ENCODE measurements at places on chromosomes 5 and 9. TPM values are rescaled to one million over a fixed set of nuclear protein-coding genes. Genes with fewer than 3 reads are reported as not detected.
A peak's percentile ranks its signal among the peaks of the same experiment; 100 is the strongest.

CCL27 gene
- total RNA-seq, result not detected

- no peak overlapping the region for H3K27ac ChIP-seq
- no peaks in the 10 kb centered on the region for H3K27me3 ChIP-seq
- H3K4me1 ChIP-seq, result peaks cover 14% of the 10 kb centered on the region
- no peak for DNase-seq
- H3K4me3 ChIP-seq, result no peak overlapping the region
These were observed 123.9 kb downstream of the TENT4A start for GRCh38 chr5:6837095-6837494.

GRCh38 chr5:76402251-76402885 is 717 bp upstream of the IQGAP2 start:
- H3K4me1 ChIP-seq, result peaks cover 8% of the 10 kb centered on the region
- DNase-seq, result peak; percentile 18

DNA sequence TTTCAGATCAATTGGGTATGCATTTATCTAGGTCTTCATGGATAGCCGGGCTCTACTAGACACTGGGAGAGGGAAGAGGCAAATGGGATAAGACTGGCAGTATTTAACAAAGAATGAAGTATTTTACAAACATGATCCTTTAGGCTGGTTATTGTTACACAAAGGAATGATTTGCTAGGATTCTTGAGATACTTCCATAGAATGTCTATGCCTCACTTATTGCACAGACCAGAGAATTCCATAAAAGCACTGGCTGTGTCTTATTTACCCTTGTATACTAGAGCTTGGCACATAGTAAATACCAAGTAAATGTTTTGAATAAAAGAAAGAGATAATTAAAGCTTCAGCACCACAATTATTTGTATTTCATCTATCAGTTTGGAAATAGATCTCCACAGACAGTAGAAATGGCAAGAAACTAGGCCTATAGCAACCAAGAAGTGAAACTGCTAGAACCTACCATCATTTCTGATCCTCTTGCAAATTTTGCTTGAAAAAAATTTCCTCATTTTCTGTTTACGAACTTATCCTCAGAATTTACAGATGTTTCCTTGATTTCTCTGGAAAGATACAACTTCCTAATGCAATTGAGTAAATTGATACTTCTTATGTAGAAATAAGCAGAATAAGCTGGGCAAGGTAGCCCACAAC is 3.8 kb downstream of the PDCD1LG2 start:
- no peaks in the 10 kb centered on the region for H3K36me3 ChIP-seq
- H3K27ac ChIP-seq, result no peak overlapping the region
- DNase-seq, result no peak
- H3K4me3 ChIP-seq, result no peak overlapping the region

GRCh38 chr9:99595796-99596195 is 225.9 kb upstream of the NR4A3 start:
- H3K4me3 ChIP-seq, result no peak overlapping the region
- H3K27me3 ChIP-seq, result no peaks in the 10 kb centered on the region
- H3K27ac ChIP-seq, result no peak overlapping the region
- no peaks in the 10 kb centered on the region for H3K4me1 ChIP-seq
- no peaks in the 10 kb centered on the region for H3K36me3 ChIP-seq

- no peak for DNase-seq
- peaks cover 16% of the 10 kb centered on the region for H3K4me1 ChIP-seq
- H3K36me3 ChIP-seq, result no peaks in the 10 kb centered on the region
These were observed 12.8 kb downstream of the UGCG start for GRCh38 chr9:111909444-111909843.

AHRR gene
- 1.3 TPM for total RNA-seq

GRCh38 chr5:119343766-119344165 is 12.1 kb upstream of the TNFAIP8 start:
- no peak overlapping the region for H3K27ac ChIP-seq
- H3K4me3 ChIP-seq, result no peak overlapping the region
- no peaks in the 10 kb centered on the region for H3K36me3 ChIP-seq
- DNase-seq, result no peak

DNA sequence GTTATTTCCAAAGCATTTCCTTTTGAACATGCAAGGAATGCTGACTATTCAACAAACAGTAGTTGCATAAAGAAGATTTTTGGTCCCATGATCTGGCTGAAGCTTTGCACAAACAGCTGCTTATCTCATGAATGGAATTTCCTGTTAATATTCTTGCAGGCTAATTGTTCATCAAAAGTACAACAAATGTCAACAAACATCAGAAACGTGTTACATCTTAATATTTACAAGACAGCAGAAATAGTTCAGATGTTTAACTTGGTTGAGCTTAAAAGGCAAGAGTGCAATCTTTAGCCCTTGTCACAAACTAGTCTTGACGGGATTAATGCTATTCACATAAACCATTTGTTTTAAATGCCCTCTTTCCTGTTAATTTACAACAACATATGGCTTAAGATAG is 47.9 kb upstream of the BASP1 start:
- DNase-seq, result no peak
- H3K36me3 ChIP-seq, result no peaks in the 10 kb centered on the region
- no peak overlapping the region for H3K27ac ChIP-seq
- no peaks in the 10 kb centered on the region for H3K4me1 ChIP-seq

DNA sequence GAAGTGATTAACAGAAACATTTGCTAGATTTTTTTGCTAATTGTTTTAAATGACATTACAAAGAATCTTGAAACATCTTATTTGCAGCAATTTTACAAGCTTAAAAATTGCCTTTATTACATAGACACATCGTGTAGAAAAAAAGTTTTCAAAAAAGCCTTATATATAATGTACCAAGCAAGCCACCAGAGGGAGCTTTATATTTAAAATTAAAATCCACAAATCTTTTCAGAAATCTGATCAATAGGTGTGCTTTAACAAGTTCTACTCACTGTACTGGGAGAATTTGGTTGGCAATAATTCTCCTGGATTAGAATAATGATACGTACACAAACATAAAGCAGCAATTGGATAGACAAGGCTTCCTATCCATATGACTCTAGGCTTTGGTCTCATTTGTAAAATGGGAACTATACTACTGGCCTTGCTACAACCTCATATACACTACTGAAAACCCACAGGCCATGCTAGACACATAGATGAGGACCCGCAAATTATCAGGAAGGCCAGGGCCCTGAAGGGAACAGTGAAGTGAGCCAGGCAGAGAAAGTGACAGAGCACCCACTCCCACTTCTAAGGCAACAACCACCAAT is 4.8 kb downstream of the PSMB7 start:
- H3K27me3 ChIP-seq, result no peaks in the 10 kb centered on the region
- no peak overlapping the region for H3K4me3 ChIP-seq
- H3K36me3 ChIP-seq, result peaks cover 78% of the 10 kb centered on the region
- peaks cover 16% of the 10 kb centered on the region for H3K4me1 ChIP-seq

DNA sequence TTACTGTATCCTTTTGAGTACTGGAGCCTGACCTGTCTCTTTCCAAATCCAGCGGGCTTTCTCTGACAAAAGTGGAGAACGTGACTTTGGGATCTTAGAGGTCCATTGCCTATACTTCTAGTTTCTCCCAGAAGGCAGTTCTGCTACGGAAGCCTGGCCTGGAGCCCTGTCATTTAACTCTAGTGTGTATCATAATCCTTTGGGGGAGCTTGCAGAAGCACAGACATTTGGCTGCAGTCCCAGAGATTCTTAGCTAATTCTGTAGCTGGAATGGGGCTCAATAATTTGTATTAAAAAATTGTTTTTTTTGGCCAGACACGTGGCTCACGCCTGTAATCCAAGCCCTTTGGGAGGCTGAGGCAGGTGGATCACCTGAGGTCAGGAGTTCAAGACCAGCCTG is 3.0 kb downstream of the HARS2 start:
- peaks cover 18% of the 10 kb centered on the region for H3K4me1 ChIP-seq
- H3K27me3 ChIP-seq, result no peaks in the 10 kb centered on the region
- peaks cover 63% of the 10 kb centered on the region for H3K36me3 ChIP-seq
- H3K4me3 ChIP-seq, result no peak overlapping the region

DNA sequence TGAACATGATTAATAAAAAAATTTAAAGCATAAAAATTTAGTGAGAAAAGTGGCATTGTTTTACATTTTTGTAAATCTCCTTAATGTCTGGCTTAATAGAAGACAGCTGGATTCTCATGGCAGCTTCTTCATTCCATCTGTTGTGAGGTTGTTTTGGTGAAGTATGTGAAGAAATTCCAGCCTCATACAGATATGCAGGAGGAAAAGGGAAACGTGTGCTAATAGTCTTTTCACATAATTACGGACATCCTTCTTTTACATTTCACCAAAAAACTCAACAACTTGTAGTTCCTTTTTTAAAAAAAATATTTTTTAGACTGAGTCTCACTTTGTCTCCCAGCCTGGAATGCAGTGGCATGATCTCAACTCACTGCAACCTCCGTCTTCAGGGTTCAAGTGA is 46.9 kb downstream of the HACD4 start:
- H3K36me3 ChIP-seq, result no peaks in the 10 kb centered on the region
- H3K27ac ChIP-seq, result no peak overlapping the region
- no peak for DNase-seq
- H3K4me1 ChIP-seq, result peaks cover 8% of the 10 kb centered on the region

Measured in gastrocnemius medialis (tissue), 4 donors.